KBM-7 (cell line): ENCODE measurements at places on chromosomes 7 and 10.

- DNase-seq: no peak
These were observed 56.6 kb downstream of the PON1 start for GRCh38 chr7:95267754-95268153.

DNA sequence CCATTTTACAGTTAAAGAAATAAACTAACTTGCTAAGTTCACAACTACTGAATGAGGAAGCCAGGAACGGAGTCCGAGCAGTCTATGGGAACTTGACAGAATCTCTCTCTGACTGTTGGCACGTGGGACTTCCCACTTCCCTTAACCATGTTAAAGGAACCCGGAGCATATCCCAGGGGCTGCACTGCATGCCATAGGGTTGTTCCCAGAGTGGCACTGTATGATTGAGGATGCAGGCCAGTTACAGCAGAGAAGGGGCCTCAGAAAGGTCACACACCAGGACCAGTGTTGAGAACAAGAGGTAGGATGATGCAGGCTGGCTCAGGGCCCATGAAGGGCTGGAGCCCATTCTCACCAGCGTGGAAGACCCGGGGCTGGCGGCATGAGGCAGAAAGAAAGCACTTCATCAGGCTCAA lies 201.8 kb downstream of the NSUN6 start:
- no peak for DNase-seq

DNA sequence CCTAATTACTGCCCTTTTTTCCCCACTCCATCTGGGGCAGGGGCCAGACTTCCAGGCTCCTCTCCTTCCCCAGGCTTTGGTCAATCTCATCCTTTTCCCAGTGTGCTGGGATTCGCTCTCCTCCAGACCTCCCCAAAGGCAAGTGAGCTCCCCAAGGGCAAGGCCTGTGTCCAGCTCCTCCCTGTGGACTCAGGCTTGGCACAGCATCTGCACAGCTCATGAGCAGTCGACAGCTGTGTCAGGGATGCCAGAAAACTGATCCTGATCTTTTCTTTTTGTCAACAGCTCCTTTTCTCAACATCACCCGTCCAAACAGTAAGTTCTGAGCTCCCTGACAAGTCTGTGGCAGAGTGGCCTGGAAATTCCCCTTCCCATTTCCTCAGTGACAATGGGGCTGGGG lies 67.1 kb downstream of the C10orf120 start:
- no peak for DNase-seq

GRCh38 chr7:100565133-100565571 lies 8.5 kb downstream of the SAP25 start:
- no peak for DNase-seq

- DNase-seq: no peak
These were observed 74.6 kb downstream of the ATRNL1 start for GRCh38 chr10:115167751-115168150.

DNA sequence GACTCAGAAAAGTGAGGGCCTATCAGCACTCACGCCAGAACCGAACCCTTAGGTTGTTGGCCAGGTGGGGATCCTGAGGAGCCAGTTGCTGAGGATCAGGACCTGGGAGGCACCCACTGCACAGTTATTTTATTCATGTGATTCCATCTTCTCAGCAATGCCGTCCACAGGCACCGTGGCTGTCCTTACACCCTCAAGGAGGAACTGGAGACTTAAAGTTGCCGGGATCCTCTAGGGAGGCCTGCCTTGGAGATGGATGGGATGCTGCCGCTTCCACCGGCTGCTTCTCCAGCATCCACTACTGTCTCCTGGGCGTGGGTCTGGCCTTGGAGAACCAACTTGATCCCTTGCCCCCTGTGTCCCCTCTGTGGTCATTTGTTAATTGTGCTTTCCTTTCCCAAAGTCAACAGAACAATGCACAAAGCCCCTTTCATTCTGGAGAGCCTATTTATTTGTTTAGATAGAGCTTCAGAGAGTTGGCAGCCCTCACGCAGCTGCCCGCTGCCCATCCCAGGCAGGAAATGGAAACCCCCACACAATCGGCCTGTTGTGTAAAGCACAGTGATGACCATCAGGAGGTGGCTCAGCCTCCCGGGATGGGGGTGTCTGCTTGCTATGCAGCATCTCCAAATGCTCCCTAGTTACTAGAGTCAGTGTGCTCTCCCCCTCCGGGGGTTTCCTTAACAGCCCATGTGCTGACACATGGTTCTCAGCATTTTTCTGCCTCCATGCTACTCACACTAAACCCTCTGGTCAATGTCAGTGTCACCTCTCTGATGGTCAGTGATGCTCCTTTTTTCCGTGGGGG lies 52.9 kb upstream of the IGFBP3 start:
- DNase-seq: no peak

DNA sequence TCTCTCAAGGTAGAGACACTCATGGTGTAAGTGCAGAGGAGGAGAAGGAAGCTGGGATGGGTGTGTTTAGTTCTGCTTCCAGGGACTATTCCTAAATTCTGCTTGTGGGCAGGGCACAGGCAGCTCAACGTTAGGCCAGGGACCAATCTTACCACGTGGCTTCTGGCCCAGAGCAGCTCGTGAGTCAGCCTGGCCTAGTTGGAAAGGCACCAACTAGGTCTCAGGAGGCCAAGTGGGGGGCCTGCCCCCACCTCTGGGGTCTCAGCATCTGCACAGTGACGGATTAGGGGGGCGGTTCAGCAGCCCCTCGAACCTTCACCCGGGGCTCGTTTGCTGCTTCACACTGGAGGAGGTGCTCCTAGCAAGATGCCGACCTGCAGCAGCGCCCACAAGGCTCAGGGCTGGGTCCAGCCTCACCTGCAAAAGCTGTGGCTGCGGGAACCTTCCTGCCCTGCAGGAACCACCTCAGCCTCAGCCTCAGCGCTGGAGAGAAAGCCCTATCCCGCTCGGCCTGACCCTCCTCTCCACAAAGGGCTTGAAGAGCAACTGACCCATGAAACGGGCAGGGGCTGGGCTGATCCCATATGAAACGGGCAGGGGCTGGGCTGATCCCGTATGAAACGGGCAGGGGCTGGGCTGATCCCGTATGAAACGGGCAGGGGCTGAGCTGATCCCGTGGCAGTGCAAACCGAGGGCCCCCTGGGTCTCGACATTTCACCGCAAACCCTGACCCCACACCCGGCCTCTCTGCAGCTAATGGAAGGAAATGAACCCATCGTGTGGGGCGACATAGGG lies 447.4 kb downstream of the DNAJB6 start:
- no peak for DNase-seq

DNA sequence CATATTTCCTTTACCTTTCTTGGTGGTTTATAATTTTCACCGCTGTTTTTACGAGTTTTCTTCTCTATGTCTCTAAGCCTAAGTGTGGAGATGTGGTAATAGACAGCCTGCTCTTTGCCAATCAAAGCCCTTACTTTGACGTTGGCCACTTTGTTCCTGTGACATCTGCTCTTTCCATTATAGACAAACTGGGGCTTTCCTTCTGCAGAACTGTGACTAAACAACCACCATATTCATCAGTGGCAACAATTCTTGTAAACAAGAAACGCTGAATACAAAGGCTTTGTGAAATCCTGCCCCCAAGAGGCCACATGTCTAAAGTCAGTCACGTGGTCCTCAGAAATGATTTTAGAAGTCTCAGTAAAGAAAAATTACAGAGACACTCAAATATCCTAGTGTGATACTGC lies 59.6 kb upstream of the CAPZA2 start:
- peak; percentile 46 for DNase-seq

- no peak for DNase-seq
These were observed 153.2 kb downstream of the MAD1L1 start for GRCh38 chr7:2079332-2080059.

DNA sequence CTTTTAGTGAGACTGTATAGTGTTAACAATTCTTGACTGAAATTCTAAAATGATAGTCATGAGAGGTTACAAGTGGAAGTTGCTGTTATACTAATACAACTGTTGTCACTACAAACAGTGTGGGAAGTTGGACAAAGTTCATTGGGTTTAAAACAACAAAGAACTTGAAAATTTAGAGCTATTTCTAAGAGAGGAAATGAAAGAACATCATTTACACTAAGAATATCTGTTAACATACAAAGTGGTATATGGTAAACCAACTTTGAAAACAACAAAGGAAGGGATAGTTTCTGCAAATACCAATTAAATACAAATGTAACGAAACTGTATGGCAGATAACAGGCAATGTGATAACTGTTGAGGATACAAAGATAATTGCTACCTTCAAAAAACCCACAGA lies 11.6 kb downstream of the MTPN start:
- no peak for DNase-seq

- DNase-seq: no peak
These were observed 141.6 kb downstream of the PRKAG2 start for GRCh38 chr7:151735186-151735850.

- DNase-seq: no peak
These were observed 311.7 kb downstream of the GATA3 start for GRCh38 chr10:8365935-8366911.

DNA sequence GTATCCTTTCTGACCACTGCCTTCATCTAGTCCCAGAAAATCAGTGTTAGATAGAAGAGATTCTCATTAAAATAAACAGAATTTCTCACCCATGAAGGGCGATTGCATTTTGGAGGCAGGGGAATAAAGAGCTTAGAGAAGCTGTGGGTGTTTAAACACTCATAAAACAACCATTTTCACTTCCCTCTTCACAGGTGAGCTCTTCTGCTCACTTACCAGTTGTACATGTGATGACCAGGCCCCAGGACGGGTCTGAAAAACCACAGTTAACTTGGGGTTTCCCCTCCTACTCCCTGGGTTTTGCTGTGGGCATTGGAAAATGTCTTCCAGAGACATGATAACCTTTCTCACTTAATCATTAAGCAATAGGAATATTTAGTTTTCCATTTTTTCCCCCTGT lies 411.6 kb upstream of the DPP6 start:
- DNase-seq: no peak

GRCh38 chr10:42997151-42997848 lies 79.6 kb upstream of the RET start:
- DNase-seq: no peak

DNA sequence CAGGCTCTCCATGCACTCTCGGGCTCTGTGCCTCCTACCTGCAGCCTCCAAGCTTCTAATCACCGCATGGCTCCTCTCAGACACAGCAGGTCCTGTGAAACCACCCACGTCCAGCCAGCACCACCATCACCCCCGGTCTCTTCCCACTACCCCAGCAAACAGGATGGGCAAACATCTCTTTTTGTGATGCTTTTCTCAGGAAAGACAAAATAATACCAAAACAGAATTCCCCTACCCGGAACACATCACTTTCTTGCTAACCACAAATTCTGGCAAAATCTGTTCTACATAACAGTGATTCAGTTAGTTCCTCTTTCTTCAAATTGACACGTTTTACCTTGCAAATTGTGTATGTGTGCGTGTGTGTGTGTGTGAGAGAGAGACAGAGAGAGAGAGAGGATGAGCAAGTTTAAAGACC lies 6.5 kb downstream of the SNX8 start:
- peak; percentile 81 for DNase-seq

DNA sequence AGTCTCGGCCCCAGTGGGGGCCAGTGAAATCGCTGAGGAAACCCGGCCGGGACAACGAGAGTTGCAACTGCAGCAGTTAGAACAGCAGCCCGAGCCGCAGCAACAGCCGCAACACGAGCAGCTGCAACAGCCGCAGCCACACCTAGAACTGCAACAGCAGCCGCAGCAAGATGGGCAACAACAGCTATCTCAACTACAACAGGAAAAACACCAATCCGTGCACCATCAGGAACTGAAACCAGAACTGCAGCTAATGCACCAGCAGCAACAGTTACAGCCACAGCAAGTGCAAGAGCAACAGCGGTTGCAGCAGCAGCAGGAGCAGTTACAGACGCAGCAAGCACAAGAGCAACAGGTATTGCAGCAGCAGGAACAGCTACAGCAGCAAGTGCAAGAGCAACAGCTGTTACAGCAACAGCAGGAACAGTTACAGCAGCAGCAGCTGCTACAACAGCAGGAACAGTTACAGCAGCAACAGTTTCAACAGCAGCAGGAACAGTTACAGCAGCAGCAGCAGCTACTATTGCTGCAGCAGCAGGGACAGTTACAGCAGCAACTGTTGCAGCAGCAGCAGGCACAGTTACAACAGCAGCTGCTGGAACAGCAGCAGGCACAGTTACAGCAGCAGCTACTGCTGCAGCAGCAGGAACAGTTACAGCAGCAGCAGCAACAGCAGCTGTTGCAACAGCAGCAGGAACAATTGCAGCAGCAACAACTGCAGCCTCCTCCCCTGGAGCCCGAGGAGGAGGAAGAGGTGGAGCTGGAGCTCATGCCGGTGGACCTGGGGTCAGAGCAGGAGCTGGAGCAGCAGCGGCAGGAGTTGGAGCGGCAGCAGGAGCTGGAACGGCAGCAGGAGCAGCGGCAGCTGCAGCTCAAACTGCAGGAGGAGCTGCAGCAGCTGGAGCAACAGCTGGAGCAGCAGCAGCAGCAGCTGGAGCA lies 6.1 kb downstream of the ZNF853 start:
- no peak for DNase-seq

DNA sequence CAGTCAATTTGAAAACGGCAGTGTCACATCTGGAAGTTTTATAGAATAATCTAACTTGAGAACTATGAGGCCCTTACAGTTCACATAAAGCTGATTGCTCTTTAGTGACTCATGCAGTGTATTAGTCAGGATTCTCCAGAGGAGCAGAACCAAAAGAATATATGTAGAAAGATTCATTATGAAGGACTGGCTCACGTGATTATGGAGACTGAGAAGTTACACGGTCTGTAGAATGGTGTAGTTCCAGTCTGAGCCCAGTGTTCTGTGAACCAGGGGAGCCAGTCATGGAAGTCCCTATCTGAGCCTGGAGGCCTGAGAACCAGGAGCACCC lies 21.5 kb downstream of the RBM33 start:
- no peak for DNase-seq

- no peak for DNase-seq
These were observed 103.9 kb downstream of the GRID1 start for GRCh38 chr10:86262688-86263181.

- DNase-seq: no peak
These were observed 695.6 kb upstream of the IGFBP3 start for GRCh38 chr7:46616636-46617035.

DNA sequence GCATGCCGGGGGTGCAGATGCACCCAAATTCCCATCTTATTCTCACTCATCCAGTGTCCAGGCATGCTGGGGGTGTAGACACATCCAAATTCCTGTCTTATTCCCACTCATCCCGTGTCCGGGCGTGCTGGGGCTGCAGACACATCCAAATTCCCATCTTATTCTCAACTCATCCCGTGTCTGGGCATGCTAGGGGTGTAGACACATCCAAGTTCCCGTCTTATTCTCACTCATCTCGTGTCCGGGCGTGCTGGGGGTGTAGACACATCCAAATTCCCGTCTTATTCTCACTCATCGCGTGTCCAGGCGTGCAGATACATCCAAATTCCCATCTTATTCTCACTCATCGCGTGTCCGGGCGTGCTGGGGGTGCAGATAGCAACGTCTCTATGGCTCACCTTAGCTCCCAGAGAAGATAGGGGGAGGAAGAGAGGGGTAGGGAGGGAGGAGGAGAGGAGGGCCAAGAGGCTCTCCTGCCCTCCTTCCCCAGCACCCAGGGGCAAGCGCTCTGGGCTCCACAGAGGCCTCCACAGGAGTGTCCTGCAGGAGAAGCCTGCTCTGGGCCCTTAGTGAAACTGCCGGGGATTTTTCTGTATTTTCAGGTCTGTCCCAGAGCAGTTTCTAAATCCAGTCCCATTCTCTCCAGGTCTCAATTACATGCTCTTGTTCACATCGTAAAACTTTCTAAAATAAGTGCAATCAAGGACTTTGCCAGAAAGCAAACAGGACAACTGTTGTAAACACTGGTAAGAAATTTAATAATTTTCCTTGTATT lies 210.8 kb downstream of the DIP2C start:
- DNase-seq: no peak
